Cerebellar nuclear complex (tissue), 1 donor: ENCODE measurements at places on chromosomes 16 and 17.

- no peak for DNase-seq
Measured at GRCh38 chr17:57107498-57108101, 22.6 kb downstream of the AKAP1 start.

DNA sequence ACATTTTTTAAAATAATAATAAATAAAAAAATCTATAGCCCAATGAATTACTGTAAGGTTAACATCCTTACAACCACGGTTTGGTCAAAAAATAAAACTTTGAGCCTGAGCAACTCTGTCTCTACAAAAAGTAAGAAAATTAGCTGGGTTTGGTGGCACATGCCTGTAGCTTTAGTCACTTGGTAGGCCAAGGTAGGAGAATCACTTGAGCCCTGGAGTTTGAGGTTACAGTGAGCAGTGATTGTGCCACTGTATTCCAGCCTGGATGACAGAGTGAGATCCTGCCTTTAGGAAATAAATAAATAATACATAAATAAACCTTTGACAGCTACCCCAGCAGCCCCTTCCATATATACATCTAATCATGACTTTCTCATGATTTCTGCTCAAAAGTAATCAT, 26.9 kb upstream of the PHAF1 start:
- no peak for DNase-seq

DNA sequence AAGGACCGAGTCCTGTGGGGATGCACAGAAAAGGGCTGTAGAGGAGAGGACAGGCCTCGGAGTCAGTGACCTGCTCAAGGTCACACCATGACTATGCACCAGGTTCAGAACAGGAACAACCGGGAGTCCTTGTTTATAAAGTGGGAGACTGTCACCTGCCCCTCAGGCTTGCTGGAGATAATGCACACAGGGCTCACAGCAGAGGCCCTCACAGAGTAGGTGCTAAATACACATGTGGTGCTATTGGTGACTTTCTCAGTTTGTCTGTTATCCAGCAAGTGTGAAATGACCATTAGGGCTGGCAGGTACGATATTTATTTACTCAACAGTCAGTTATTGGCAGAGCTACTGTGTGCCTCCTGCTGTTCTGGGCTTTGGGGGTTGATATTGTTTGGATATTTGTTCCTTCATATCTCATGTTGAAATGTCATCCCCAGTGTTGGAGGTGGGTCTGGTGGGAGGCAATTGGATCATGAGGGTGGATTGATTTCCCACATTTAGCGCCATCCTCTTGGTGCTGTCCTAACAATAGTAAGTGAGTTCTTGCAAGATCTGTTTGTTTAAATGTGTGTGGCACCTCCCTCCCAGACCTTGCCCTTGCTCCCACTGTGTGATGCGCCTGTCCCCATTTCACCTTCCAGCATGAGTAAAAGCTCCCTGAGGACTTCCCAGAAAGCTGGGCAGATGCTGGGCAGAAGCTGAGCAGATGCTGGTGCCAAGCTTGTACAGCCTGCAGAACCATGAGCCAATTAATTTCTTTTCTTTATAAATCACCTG, 162.1 kb upstream of the MPHOSPH6 start:
- DNase-seq = no peak

DNA sequence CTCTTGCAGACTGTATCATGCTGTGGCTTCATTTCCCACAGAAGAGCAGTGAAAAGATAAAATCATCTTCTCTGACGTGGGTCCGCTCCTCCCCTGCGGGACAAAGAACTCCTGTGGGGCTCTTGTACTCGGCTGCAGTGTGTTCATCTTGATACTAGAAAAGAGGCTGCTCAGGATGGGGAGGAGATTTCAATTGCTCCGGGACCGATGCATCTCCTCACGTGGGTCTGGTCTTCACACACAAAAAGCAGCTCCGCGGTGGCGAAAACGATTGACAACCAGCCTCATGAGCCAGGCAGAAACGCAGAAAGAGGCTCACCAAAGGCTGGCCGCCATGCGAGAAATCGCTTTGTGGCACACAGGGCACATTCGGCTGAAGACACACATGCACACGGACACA, 14.4 kb upstream of the KCNJ18 start:
- DNase-seq = no peak

GRCh38 chr17:40307740-40308239, 1.2 kb upstream of the RARA start:
- no peak for DNase-seq

- DNase-seq = no peak
Measured at GRCh38 chr17:6374761-6375312, 60.1 kb downstream of the AIPL1 start.

GRCh38 chr17:40432864-40433528, 10.3 kb upstream of the IGFBP4 start:
- no peak for DNase-seq

DNA sequence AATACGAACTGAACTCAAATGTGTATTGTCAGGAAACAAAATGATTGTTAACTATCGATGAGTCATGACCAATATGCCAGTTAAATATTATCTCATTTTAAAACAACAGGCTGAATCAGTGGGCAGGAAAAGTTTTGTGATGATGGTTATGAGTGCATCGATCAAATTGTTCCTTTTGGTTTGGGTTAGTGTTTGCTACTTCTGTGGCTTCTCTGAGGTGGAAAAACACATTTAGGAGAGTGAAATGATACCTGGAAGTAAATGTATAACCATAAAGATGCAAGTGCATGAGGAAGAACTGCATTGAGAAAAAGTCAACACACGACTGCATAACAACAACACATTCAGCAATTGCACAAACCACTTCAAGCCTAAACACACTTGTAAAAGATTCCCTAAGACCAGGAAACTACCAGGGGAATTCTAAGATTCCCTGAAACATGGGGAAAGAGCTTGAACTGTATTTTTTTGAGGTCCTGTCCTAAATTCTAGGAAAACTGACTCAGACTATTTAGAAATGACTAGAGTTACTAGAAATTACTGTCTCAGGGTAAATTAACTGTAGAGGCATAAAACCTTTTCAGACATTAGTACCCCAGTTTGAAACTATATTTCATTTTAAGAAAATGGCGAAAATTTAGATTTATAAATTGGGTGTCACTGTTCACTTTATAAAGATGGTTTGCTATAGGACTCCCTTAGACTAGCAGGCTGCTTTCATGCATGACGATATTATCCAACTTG, 44.8 kb downstream of the CDYL2 start:
- DNase-seq = no peak

DNA sequence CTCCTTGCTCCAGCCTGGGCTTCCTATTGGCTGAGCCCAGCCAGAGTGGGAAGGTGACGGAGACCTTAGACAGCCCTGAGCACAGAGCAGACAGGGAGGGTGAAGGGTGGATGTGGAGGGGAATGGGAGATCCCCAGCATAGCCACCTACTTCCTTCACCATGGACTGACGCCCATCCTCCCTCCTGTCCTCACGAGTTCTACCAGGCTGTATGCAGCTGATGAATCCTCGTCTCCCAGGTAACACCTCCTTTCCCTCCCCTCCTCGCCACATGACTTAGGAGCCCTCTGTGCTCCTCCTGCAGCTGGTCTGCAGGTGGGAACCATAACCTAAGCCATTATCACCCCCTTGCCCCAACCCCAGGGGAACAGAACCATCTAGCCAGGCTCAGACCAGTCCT, 9.0 kb upstream of the CRHR1 start:
- no peak for DNase-seq

- DNase-seq = peak; percentile 84
Measured at GRCh38 chr16:29811170-29811895, 660 bp upstream of the PRRT2 start.

- DNase-seq = no peak
Measured at GRCh38 chr17:49891694-49892389, 44.0 kb upstream of the TAC4 start.

GRCh38 chr17:75738218-75738802, 17.1 kb downstream of the ITGB4 start:
- DNase-seq = no peak

DNA sequence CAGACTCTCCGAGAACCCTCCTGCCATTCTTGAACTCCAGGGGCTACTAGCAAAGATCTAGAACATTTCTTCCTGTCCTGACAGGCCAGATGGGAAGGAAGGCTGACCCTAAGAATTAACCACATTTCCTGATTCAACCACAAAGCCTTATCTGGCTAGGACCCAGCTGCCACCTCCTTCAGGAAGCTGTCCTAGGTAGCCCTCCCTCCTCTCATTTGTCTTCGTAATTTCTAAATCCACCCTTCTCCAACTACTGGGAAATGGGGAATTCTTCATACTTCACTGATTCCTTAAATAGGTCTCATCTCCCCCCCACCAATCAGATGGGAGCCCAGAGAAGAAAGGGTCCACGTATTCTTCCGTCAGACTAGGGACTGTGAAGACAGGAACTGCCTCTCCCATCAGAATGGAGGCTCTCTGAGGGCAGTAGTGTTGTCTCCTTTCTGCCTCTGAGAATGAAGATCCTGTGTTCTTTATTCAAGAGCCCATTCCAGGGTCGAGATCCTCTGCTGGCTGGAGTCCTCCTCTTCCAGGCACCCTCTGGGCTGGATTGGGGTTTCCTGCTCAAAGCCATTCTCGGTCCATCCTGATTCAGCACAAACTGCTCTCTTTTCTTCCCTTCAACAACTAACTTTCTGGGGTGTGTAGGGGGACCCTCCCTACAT, 2.1 kb downstream of the SAMD14 start:
- DNase-seq = no peak

DNA sequence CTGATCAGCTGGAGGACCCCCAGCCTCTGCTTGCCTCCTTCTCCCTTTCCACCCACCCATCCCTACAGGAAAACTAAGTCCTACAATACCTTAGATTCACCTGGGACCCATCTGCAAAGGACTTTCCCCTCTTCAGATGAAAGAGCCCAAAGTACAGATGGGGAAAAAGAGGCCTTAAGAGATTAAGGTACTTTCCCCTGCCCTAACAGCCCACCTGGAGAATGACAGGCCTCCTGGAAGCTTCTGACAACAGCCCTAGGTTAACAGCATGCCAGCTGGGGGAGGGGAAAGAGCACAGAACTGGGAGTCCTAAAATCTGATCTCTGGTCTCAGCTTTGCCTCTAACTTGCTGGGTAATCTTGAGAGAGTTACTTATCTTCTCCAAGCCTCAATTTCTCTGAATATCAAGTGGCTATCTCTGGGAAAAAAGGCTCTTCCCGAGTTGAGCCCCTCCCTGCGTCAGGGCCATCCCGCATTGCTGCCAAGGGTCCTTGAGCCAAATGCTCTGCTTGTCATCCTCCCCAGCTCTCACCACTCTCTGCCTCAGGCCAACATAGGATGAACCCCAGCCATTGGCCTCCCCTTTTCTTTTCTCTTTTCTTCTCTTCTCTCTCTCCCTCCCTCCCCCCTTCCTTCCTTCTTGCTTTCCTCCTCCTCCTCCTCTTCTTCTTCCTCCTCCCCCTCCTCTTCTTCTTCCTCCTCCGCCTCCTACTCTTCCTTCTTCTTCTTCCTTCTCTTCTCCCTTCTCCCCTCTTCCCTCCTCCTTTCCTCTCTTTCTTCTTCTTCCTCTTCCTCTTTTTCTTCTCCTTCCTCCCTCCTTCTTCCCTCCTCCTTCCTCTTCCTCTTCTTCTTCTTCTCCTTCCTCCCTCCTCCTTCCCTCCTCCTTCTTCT, 22.5 kb upstream of the SP6 start:
- no peak for DNase-seq
